Type B pancreatic cell (in vitro differentiated cells): ENCODE measurements at places on chromosomes 4 and X.

- no peaks in the 10 kb centered on the region for H3K4me1 ChIP-seq
- no peaks in the 10 kb centered on the region for H3K36me3 ChIP-seq
- DNase-seq = no peak
- H3K27me3 ChIP-seq = no peaks in the 10 kb centered on the region
Measured at GRCh38 chr4:121885115-121885514, 14.8 kb upstream of the BBS7 start.

- no peaks in the 10 kb centered on the region for H3K27me3 ChIP-seq
- no peaks in the 10 kb centered on the region for H3K36me3 ChIP-seq
- DNase-seq = no peak
Measured at GRCh38 chr4:116101321-116101720, 984.1 kb downstream of the TRAM1L1 start.

- no peaks in the 10 kb centered on the region for H3K36me3 ChIP-seq
- DNase-seq = no peak
- H3K27me3 ChIP-seq = peaks cover 25% of the 10 kb centered on the region
- no peak overlapping the region for H3K27ac ChIP-seq
- H3K4me1 ChIP-seq = no peaks in the 10 kb centered on the region
- no peak overlapping the region for H3K4me3 ChIP-seq
Measured at GRCh38 chr4:186249785-186250754, 15.9 kb upstream of the F11 start.

DNA sequence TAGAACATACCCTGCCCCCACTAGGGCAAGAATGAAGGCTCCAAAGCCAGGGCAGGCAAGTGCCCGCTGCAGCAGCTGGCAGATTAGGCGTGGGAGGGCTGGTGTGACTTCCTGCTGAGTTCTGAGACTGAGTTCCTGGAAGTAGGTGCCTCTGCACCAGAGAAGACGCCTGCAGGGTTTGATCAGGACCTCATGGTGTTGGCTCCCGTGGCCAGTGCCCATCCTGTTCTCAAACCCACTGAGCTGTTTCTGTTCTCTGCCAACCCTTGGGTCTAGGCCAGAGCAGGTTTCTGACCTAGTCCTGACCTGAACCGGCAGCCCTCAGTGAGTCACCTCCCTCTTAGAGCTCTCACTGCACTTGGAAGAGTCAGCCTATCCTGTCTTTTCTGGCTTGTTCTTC lies 220.7 kb downstream of the HS6ST2 start:
- no peak overlapping the region for H3K27ac ChIP-seq
- H3K36me3 ChIP-seq = peaks cover 3% of the 10 kb centered on the region
- no peaks in the 10 kb centered on the region for H3K27me3 ChIP-seq
- no peak overlapping the region for H3K4me3 ChIP-seq
- DNase-seq = no peak

- no peaks in the 10 kb centered on the region for H3K4me1 ChIP-seq
- no peak overlapping the region for H3K27ac ChIP-seq
- no peak overlapping the region for H3K4me3 ChIP-seq
- no peaks in the 10 kb centered on the region for H3K27me3 ChIP-seq
- no peaks in the 10 kb centered on the region for H3K36me3 ChIP-seq
Measured at GRCh38 chrX:122625821-122626220, 558.3 kb upstream of the GRIA3 start.
